Islet precursor cell (in vitro differentiated cells): ENCODE measurements at places on chromosomes 6 and 20.

DNA sequence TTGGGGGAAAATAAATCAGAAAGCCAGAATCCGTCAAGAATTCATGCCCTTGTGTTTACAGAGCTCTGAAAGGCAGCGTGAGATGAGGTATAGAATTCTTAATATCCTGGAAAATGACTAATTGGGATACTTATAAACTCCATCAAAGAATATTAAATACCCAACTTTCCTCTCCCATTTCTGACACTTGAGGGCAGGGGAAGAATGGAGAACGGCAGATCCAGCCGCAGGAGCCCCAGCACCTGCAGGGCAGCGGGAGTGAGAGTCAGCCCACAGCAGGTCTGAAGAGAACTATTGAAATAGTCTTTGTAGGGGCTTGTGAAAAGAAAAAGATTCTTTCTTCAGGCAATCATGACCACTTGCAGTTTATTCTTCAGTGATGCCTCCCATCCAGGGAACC, 107.2 kb downstream of the AGPAT4 start:
- DNase-seq = no peak

GRCh38 chr6:151822252-151823111, 15.0 kb downstream of the ESR1 start:
- DNase-seq = no peak

GRCh38 chr6:22029171-22029570, 267.7 kb downstream of the PRL start:
- no peak for DNase-seq

- DNase-seq = no peak
Observed at GRCh38 chr6:32642720-32643106, 5.5 kb downstream of the HLA-DQA1 start.

DNA sequence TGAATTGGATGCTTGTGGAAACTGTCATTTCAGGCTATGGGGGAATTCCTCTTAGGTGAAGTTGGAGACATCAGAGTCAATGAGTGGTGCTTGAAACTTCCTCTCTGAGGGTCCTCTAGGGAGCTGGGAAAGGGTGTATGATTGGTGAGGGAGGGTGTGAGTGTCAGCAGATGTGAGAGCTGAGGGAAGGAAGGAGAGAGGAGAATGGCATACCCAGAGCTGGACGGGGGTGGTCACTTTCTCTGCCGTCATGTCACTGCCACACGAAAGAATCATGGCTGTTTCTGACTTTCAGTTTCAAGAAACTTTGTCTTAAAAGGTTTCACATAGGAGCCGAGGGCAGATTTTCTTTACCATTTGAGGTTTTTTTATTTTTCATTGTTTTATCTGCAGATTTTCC, 50.3 kb downstream of the DEK start:
- no peak for DNase-seq

GRCh38 chr6:71527886-71528285, 239.3 kb downstream of the OGFRL1 start:
- no peak for DNase-seq

GRCh38 chr6:34025112-34025807, 120.6 kb downstream of the GRM4 start:
- no peak for DNase-seq

GRCh38 chr6:109023356-109023925, 71.2 kb downstream of the SESN1 start:
- DNase-seq = no peak

DNA sequence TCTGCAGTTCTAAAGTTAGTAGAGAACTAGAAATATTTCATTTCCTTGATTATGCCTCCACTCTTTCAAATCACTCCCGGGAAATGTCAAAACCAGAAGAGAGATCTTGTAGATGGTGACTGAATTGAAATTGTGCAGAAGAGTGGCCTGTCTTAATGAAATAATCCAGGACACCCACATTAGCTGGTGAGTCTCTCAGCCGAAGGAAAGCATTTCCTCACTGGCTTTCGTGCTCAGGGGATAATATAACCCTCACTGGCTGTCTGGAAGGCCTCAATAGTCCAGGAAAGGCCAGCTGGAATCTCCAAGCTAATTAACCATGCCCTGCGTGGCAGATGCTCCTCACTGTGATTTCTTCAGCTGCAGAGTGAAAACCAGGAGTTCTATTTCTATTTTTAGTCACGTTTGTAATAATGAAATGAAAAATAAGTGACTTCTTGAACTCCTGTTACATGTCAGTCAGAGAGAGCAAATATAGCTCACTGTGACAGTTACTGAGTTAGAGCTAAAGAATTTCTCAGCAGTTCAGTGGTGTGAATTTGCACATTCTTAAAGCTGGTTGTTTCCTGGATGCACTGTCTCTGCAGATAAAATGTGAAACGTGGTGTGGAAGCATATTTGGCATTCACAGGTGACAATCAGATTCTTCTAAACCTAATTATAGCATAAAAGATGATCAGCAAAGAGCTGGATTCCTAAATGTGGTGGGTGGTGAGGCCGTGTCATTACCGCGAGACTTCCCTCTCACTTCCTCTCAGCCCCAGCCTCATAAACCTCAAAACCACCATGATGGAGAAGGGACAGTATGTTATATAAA, 211.7 kb downstream of the LMBRD1 start:
- peak; percentile 88 for DNase-seq

GRCh38 chr6:142929751-142930358, 15.1 kb downstream of the HIVEP2 start:
- no peak for DNase-seq

DNA sequence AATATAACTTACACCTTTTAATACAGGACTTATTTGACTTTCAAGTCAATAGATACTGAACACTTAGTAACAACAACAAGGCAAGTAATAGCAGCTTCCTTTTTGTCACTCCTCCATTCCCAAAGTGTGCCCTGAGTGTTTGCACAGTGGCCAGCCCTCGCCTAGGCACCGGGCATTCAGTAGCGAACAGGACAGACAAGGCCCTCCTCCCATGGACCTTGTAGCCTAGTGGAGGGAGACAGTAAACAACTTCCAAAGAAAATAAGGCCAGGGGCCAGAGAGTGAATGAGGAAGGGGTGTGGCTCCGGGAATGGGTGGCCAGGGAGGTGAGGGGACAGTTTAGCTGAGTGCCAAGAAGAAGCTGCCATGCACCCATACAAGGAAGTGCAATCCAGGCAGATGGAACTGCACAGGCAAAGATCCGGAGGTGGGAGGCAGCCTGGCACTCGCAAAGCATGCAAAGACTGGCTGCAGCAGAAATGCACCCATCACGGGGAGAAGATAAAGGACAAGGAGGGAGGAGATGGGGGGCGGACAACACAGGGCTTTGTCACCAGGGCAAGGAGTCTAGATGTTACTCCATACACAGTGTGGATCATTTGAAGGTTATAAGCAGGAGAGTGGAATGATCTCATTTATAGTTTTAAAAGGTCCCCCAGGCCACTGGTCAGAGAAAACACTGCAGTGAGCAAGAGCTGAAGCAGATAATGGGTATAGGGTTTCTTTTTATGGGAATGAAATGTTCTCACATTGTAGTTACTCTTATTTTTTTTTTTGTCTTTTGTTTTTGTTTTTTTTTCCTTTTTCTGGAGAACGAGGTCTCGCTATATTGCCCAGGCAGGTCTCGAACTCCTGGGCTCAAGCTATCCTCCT, 32.2 kb downstream of the ATP9A start:
- DNase-seq = peak; percentile 54

GRCh38 chr6:135503703-135504475, 6.3 kb upstream of the AHI1 start:
- DNase-seq = no peak

GRCh38 chr6:143368426-143368825, 82.1 kb downstream of the ADAT2 start:
- DNase-seq = no peak

DNA sequence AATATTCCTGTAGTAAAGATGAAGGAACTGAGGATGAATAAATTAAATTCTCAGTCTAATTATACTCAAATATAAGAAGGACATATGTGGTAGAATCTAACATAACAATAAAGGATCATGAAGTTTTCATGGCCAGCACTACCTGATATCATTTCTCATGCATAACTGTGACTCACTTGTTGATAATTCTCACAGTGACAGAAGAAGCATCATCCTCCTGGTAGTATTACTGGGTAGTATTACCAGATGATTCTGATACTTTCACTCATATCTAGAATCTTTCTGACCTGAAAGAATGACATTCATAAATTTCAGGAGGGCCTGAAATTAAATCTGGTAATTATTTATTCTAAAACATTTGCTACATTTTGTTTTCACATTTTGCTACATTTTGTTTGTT, 1375.0 kb downstream of the EPHA7 start:
- no peak for DNase-seq

GRCh38 chr6:109507490-109508072, 24.6 kb upstream of the ZBTB24 start:
- no peak for DNase-seq

DNA sequence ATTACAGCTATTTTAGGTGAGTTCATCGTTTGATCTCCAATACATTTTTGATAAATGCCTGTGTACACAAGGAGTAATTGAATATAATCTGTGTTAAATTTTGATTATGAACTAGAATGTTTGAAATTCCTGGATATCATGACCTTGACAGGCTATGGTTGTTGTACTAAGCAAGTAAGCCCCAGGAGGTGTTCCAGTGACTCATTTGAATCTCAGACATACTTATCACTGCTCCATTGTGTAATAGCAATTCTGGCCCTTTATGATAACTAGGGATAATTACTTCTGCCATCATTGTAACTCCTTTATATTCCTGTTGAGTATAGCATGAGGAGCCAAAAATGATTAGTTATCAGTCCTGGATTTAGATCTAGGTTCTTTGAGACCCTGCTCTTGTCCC, 1424.6 kb upstream of the ADGRB3 start:
- no peak for DNase-seq

GRCh38 chr20:58550275-58551059, 35.3 kb upstream of the APCDD1L start:
- DNase-seq = no peak

- DNase-seq = no peak
Observed at GRCh38 chr6:153058909-153059308, 56.4 kb upstream of the MTRF1L start.

DNA sequence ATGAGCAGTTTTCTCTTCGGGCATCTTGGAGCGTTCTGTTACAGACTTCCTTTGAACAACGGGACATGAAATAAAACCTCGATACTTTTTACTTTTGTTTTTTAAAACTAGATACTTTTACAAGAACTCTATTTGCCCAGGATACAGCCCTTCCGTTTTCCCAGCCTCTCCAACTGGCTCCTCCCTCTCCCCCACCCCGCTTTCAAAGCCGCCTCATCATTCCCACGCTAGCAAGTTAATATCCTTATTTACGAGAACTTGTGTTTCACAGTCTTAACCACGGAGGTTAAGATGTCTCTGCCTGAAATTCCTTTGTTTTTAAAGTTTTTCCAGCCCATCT, 241 bp upstream of the CFAP206 start:
- DNase-seq = no peak

GRCh38 chr6:124066269-124066668, 262.6 kb downstream of the NKAIN2 start:
- DNase-seq = no peak

DNA sequence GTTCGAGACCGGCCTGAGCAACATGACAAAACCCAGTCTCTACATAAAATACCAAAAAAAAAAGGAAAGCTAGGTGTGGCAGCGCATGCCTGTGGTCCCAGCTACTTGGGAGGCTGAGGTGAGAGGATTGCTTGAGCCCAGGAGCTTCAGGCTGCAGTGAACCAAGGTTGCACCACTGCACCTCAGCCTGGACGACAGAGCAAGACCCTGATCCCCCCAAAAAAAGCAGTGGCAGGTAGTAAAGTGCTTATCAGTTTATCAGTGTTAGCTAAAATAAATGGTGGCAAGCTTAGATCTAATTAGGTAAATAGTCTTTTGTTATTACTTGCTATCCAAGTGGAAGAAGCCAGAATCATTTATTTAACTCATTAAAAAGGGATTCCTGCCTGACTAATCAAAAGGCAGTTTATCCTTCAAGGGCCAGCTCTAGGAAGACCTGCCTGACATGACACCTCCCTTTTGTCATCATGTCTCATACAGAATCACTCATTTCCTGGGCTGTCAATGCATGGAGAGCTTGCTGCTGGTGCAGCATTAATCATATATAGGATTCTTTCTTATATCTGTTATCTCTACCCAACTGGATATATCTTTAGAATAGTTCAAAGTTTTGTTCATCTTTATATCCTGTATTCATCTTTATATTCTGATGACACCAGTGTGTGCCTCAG, 9.6 kb downstream of the DSTN start:
- no peak for DNase-seq

DNA sequence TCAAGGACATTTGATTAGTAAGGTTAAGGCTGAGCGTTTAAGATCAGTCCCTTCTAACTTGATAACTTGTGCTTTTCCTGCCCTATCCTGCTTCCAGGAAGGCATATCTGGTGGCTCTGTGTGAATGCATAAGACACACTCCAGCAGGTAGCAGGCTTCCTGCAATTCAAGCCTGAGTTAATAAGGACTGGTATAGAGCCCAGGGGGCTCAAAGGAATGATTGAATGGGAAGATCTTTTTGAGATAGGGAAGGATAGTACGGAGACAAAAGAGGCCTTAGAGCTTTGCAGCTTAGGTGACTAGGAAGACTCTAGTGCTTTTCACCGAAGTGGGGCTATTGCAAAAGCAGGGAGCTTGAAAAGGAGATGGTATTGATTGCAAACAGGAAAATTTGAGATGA, 307.1 kb downstream of the GRIK2 start:
- DNase-seq = peak; percentile 58

GRCh38 chr6:80457439-80457933, 351.0 kb downstream of the BCKDHB start:
- peak; percentile 81 for DNase-seq

GRCh38 chr6:5333658-5334057, 72.3 kb downstream of the FARS2 start:
- DNase-seq = no peak

DNA sequence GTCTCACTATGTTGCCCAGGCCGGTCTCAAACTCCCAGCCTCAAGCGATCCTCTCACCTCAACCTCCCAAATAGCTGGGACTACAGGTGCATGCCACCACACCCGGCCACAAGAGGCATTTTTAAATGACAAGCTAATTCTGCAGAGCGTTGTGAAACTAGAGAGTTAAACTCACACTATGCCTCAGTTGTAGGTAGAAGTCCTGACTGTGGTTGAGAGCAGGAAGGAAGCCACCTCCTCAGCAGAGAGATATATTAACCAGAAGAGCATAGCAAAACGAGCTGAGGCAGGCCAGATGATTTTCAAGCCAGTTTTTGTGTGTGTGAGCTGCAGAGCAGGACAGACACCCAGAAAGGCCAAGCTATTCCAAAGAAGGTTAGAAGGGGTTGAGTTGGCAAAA, 150.3 kb downstream of the MBOAT1 start:
- no peak for DNase-seq

DNA sequence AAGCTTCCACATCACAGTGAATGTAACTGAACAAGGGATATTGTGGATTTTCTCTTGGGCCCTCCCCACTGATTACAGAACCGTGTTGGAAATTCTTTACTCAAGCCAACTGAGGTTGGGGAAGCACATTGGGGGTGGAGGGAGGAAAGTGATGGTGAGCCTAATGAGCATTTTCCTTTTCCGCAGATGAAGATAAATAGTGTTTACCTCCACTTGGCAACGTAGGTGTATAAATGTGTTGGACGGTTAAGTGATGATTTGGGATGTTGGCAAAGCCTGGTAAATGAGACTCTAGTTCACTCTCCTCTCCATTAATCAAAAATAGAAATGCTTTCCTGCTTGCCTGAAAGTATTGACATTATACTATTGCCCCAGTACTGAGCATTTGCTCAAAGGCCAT, 27.1 kb upstream of the NRN1 start:
- DNase-seq = no peak

- DNase-seq = no peak
Observed at GRCh38 chr6:90460051-90460450, 126.8 kb downstream of the MAP3K7 start.
